ENCODE measurements at places on chromosomes 4 and X. TPM values are rescaled to one million over a fixed set of nuclear protein-coding genes. Genes with fewer than 3 reads are reported as not detected.
A peak's percentile ranks its signal among the peaks of the same experiment; 100 is the strongest.

DNA sequence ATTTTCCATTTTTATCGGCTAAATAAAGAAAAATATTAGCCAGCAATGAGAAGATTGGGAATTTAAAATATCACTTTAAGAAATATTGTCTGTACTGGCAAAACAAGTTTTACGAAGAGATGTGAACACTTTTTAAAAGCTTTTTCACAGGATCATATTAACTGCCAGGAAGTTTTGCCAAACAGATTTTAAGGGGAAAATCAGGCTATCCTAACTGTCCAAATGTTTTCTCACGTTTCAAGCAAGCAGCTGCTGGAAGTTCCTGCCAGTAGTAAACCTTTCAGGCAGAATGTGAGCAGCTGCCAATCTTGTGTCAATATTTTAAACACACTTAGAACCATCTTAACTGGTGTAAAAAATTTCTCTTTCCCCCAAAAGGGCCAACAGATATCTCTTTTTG is 101.1 kb downstream of the ADGRL3 start:
- H3K27ac ChIP-seq, result no peak overlapping the region
- no peaks in the 10 kb centered on the region for H3K36me3 ChIP-seq
- no peaks in the 10 kb centered on the region for H3K4me1 ChIP-seq
- no peak for DNase-seq
- no peaks in the 10 kb centered on the region for H3K27me3 ChIP-seq
- no peak overlapping the region for H3K4me3 ChIP-seq

MAGEC2 gene
- total RNA-seq, result not detected

CTSO gene
- total RNA-seq, result 1.6 TPM

- no peak overlapping the region for H3K27ac ChIP-seq
- no peak overlapping the region for H3K4me3 ChIP-seq
- H3K4me1 ChIP-seq, result no peaks in the 10 kb centered on the region
- no peaks in the 10 kb centered on the region for H3K36me3 ChIP-seq
These were observed 152.1 kb upstream of the VCX start for GRCh38 chrX:7690842-7691241.

RS1 gene
- total RNA-seq, result not detected

SPCS3 gene
- 61.8 TPM for total RNA-seq

DNA sequence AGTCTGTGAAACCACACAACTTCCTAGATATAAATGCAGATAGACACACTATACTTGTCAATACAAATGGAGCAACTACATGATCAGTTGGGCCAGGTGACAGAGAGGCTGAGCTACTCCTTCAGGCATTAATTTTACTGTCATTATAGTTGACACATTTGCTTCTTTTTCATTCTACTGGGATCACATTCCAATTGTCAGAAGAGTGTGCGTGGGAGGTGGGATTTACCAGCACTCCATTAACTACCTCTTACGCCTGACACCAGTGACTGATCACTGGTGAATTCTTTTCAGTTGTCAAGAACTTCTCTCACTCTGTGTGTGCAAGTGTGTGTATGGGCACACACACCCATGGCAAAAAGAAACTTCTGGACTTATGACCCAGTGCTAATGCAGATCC is 94.2 kb upstream of the DIAPH2 start:
- H3K4me1 ChIP-seq, result no peaks in the 10 kb centered on the region
- no peak overlapping the region for H3K4me3 ChIP-seq
- H3K27me3 ChIP-seq, result no peaks in the 10 kb centered on the region
- no peaks in the 10 kb centered on the region for H3K36me3 ChIP-seq
- no peak for DNase-seq

DNA sequence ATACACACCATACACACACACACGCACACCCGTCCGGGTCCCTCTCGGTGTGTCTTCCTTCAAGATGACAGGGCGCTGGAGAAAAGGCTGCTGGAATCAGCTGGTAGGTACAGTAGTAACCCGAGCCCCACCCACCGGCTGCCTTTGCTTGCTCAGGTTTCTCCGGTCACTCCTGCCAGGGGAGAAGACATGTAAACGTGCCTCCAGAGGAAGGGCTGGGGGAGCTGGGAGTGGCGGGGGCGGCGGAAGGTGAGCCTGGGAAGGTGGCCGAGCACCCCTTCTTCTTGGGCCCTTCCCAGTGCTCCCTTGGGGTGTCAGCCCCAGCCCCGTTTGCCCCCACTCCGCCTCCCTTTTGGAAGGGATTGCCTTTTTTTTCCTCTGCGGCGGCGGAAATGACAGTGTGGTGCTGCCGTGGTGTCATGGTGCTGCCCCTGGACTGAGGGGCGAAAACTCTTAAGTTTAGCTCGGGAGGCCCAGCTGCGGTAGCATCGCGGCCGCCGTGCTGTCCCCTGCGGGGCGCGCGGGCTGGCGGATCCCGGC is at the start of gene MID2:
Gene MID2 (plus strand): TSS at position 169 of the 540 bp plus-strand sequence. CDS start 561 bp downstream, outside the sequence.
- H3K36me3 ChIP-seq, result no peaks in the 10 kb centered on the region
- peak within 1 kb of the TSS; percentile 90 for H3K27ac ChIP-seq
- H3K27me3 ChIP-seq, result no peaks in the 10 kb centered on the region
- H3K4me3 ChIP-seq, result peak within 1 kb of the TSS; percentile 54
